ENCODE measurements at places on chromosomes 11 and 22. TPM values are rescaled to one million over a fixed set of nuclear protein-coding genes. Genes with fewer than 3 reads are reported as not detected.

CDC42EP1 gene
- total RNA-seq = 10.2 TPM

GUCY1A2 gene
- total RNA-seq = 4.4 TPM

STK33 gene
- total RNA-seq = 1.1 TPM

ELFN2 gene
- total RNA-seq = 0.19 TPM

OR52N4 gene
- total RNA-seq = not detected

SLC17A6 gene
- total RNA-seq = not detected

AAMDC gene
- 7.4 TPM for total RNA-seq

CABP4 gene
- 2.9 TPM for total RNA-seq

ARRB1 gene
- total RNA-seq = 21.2 TPM

OR2AG2 gene
- total RNA-seq = under 0.01 TPM

MFNG gene
- 6.9 TPM for total RNA-seq

NXF1 gene
- 38.3 TPM for total RNA-seq

GSTT2B gene
- 12.7 TPM for total RNA-seq

ALDH3B1 gene
- total RNA-seq = 3.3 TPM

DDI1 gene
- total RNA-seq = not detected

LDHAL6A gene
- not detected for total RNA-seq

ANO1 gene
- total RNA-seq = 7.8 TPM

LYVE1 gene
- total RNA-seq = 22.6 TPM

APIP gene
- total RNA-seq = 13.4 TPM

OR10A3 gene
- total RNA-seq = not detected

OR4A15 gene
- not detected for total RNA-seq

TMEM179B gene
- total RNA-seq = 28.4 TPM

SHANK2 gene
- 36.4 TPM for total RNA-seq

POU2AF3 gene
- total RNA-seq = 0.65 TPM

SHISAL1 gene
- total RNA-seq = 0.17 TPM

C11orf42 gene
- total RNA-seq = not detected

CHRNA10 gene
- total RNA-seq = 0.56 TPM

GPHA2 gene
- not detected for total RNA-seq

VPREB1 gene
- not detected for total RNA-seq

FOLH1 gene
- total RNA-seq = 11.5 TPM

PLAAT2 gene
- total RNA-seq = not detected

NUMA1 gene
- 93.2 TPM for total RNA-seq

MPEG1 gene
- total RNA-seq = 21.1 TPM

TSPAN32 gene
- 71.4 TPM for total RNA-seq

TMEM121B gene
- 0.17 TPM for total RNA-seq

C1QTNF5 gene
- total RNA-seq = 4.4 TPM

PAFAH1B2 gene
- total RNA-seq = 33.4 TPM

DNHD1 gene
- 23.6 TPM for total RNA-seq

OR52A1 gene
- not detected for total RNA-seq

MMP11 gene
- 0.33 TPM for total RNA-seq

LMO2 gene
- 5.9 TPM for total RNA-seq

OMP gene
- total RNA-seq = 0.75 TPM

VWA5A gene
- total RNA-seq = 5.7 TPM

GRAP2 gene
- total RNA-seq = 38.2 TPM

YPEL4 gene
- total RNA-seq = 19.9 TPM

PKDREJ gene
- total RNA-seq = 0.05 TPM

SELENOH gene
- total RNA-seq = 52.2 TPM

APOL4 gene
- 1.5 TPM for total RNA-seq

TOM1 gene
- 17.9 TPM for total RNA-seq

DAGLA gene
- total RNA-seq = 0.84 TPM

RGL4 gene
- total RNA-seq = 6.2 TPM

FAM83F gene
- 1.2 TPM for total RNA-seq

FAM180B gene
- total RNA-seq = not detected

HBB gene
- total RNA-seq = 5.7 TPM

OR8G1 gene
- not detected for total RNA-seq

NFAM1 gene
- 3.5 TPM for total RNA-seq

CD44 gene
- 26.9 TPM for total RNA-seq
